ENCODE measurements at places on chromosomes 4 and X.

GRCh38 chr4:122469457-122469856, 12.9 kb upstream of the IL2 start:
- no peak for DNase-seq

DNA sequence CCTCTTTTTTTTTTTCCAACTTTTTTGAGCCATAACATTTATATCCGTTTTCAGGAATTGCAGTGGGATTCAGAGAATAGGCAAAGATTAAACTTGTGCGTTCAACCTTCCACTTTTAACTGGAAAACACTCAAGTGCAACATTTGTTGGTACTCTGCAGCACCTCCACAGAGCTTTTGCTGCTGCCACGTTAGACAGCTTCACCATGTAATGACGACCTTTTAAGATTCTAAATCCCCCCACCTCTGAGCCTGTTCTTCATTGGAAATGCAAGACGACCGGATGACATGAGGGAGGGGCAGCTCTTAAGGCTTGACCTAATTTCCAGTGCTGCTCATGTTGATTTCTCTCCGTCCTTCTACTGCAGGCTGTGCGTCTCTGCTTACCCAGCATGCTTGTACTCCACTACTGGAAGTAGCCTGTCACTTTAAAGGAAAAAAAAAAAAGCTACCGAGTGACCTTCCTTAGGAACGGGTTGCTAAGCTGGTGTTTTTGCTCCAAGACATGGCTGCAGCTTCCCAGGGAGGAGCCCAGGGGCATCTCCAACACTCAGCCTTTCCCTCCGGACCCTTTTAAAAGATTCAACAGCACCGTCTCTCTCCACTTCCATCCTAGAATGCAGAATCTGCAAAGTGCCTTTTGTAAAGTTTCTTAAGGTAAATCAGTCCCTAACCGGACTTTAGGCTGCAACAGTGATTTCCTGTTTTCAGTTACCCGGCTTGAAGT, at the start of gene CC2D2A:
Gene CC2D2A, plus strand, starts transcription at position 481 of the 726 bp plus-strand sequence. CDS start 6,051 bp downstream, outside the sequence.
- DNase-seq: no peak

GRCh38 chr4:2469192-2469984, 482 bp downstream of the RNF4 start:
- DNase-seq: no peak

DNA sequence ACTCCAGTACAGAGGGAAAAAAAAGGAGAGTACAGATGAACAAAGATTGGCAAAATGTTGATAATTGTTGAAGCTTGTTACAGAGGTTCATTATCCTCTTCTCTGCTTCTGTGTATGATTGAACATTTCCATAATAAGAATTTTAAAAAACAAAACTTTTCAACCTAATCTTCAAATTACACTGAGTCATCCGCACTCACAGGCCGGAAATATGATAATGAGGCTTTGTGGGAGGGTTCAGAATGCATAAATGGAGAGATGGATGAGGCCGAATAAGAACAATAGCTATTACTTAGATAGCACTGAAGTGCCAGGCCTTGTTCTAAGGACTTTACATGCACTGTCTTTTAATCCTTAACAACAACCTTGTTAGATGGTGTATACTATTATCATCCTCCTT, 4.6 kb upstream of the ERCC6L start:
- DNase-seq: no peak

GRCh38 chrX:117969328-117969727, 147.3 kb downstream of the KLHL13 start:
- no peak for DNase-seq

GRCh38 chr4:186725469-186726425, 2.1 kb upstream of the FAT1 start:
- DNase-seq: no peak

GRCh38 chr4:156401371-156401770, 447.7 kb upstream of the CTSO start:
- no peak for DNase-seq

DNA sequence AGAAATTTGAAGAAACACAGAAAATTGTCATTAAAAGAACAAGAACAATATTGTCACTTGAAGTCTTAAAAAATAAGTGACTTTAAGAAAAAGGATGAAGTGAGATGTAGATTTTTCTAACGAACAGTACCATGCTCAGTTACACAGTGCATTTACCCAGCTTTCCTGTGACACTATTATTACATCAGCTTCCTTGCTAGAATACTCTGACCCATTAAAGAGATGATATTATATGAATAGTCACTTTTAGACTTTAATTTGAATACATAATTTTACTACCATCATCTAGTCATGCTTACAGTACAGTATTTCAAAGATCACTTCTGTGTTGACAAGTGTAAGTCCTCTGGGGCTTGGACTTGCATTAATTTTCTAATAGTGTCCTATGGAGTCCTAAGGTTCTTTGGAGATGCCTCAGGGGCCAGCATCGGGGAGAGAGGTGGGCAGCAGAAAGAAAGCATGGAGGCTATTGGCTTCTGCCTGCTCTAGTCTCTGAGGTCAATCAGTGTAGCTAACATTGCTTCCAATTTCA, 10.7 kb downstream of the COL25A1 start:
- DNase-seq: no peak

DNA sequence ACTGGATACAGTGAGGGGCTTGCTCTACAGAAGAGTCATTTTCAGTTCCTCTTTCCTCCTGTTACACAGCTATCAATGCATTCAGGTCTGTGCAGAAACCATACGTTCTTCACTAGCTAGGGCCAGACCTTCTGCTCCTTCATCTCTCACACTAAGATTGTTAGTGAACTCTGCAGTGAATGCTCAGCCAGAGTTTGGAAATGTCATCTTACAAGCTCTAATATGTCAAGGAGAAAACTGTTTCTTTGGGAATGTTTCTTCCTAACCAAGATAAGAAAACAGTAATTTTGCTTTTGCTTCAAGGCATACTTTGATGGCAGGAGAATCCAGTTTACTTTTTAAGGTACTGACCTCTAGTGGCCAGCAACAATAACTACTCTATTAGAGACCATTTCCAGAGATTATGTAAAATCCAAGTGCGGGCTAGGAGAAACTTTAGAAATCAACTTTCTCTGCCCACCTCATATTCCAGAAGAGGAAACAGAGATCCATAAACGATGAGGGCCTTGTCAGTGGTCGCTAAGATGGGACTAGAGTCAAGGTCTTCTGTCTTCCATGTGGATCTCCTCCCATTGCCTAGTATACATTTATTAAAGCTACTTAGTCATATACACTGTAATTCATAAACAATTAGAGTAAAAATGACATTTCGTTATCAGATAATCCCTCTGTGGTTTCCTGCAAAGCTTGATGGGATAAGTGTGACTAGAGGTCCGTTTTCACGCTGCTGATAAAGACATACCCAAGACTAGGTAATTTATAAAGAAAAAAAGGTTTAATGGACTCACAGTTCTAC, 12.1 kb upstream of the CC2D2A start:
- no peak for DNase-seq

DNA sequence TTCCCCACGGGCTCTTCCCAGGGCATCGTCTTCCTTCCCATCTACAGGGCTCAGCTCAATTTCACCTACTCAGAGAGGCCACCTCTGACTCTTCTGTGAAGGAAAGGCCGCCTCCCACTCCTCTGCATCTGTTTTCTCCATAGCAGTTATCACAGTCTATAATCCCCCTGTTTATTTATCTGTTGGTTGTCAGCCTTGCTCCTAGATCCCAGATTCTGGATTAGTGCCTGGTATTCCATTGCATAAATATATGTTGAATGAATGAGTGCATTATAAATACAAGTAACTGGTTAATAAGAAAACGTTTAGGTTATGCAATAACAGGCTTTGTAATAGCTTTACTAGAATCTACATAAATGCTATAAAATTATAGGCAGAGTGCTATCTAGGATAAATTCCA, 52.9 kb downstream of the NSG1 start:
- no peak for DNase-seq

- DNase-seq: no peak
Measured at GRCh38 chr4:164287173-164287572, 466.8 kb upstream of the SMIM31 start.

- DNase-seq: no peak
Measured at GRCh38 chrX:31572360-31572759, 500.5 kb upstream of the FTHL17 start.

DNA sequence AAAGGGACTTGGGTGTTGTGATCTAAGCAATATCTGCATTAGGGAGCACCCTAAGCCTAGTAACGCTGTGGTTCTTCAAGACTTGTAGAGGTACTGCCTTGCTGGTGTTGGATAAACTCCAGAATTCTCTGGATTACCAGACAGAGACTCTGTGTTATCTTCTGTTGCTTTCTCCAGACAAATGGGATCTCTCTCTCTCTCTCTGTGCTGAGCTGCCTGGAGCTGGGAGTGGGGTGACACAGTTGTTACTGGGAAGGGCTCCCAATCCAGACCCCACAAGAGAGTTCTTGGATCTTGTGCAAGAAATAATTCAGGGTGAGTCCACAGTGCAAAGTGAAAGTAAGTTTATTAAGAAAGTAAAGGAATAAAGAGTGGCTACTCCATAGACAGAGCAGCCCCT, 48.8 kb downstream of the MCUB start:
- DNase-seq: no peak

DNA sequence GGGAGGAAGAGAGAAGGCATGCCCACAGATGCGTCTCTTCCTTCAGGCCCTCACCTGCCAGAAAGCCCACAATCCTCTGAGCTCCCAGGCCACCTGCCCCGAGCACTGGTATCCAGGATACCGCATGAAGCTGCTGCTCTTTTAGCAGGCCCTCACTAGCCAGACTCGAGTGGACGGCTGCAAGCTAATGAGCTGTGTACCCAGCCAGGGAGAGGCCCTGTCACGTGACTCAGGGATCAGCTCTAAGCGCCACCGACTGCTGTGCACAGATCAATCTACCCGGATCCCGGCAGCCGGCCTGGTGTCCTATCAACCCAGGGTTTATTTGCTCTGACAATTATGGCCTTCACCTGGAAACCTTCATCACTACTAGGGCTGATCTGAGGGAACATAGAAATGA, 39.0 kb downstream of the BCOR start:
- no peak for DNase-seq

DNA sequence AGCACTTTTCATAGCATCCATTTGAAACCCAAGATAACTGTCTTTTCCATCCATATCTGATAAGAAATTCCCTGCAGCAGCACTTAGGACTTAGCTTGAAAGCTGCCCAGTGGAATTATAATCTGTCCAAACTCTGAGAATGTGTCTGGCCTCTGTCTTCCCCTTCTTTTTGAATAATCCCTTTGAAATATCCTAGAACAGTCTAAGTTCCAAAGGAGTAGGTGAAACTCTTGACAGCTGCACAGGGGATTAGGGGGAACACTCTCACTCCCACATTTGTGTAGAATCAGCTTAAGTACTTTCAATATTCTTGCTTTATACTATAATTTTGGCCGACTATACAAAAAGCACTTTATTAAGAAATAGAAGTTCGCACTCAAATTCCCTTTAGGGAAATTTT, 157.7 kb downstream of the PAPSS1 start:
- DNase-seq: no peak

- no peak for DNase-seq
Measured at GRCh38 chrX:16039363-16039762, 84.0 kb upstream of the GRPR start.

GRCh38 chr4:72770708-72771107, 201.7 kb upstream of the ADAMTS3 start:
- no peak for DNase-seq

GRCh38 chr4:87659247-87659931, 9.3 kb downstream of the DMP1 start:
- DNase-seq: no peak

GRCh38 chr4:89904524-89904923, 9.9 kb downstream of the MMRN1 start:
- DNase-seq: no peak

GRCh38 chr4:124227981-124228380, 484.6 kb downstream of the ANKRD50 start:
- no peak for DNase-seq

DNA sequence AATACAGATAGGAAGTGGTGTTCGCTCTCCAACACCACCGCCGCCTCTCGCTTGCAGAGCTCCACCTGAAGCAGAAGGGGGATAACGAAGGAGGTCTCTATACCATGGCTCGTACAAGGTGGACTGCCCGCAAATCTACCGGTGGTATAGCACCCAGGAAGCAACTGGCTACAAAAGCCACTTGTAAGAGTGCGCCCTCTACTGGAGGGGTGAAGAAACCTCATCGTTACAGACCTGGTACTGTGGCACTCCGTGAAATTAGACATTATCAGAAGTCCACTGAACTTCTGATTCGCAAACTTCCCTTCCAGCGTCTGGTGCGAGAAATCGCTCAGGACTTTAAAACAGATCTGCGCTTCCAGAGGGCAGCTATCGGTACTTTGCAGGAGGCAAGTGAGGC, 5.2 kb upstream of the BMP15 start:
- no peak for DNase-seq

- DNase-seq: no peak
Measured at GRCh38 chr4:13865871-13866669, 238.5 kb upstream of the BOD1L1 start.

DNA sequence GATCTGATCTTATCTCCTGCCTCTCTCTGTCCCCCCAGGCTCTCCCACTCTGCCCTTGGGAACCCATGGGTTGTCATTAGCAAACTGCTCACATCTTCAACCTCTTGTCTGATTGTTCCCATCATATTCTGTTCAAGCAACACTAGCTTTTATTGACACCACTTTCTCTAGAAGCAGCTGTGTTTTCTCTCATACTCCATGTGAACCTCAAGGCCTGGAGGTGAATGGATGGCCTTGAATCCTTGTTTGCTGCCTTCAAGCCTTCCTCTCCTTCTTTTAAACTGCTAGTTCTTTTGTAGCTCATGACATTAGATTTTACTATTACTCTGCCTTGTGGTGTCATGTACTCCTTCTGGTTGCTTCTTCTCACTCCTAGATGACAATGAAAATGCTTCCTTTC, 149.5 kb upstream of the WDFY3 start:
- DNase-seq: no peak

DNA sequence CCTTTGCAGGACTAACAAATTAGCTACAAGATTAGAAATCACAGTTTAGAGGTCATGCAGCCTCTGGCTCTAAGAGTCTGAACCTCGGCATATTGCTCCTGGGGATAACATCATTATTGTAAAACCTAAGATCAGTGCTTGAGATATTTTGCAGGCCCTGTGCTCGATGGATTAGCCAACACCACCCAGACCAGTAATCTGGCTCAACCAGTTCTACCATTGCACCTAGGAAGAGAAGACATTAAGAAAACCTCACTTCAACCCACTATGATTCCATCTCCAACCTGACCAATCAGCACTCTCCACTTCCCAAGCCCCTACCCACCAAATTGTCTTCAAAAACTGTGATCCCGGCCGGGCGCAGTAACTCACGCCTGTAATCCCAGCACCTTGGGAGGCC, 43.6 kb downstream of the WFS1 start:
- DNase-seq: no peak

GRCh38 chr4:170089668-170090351, at the start of gene AADAT:
Gene AADAT (minus strand): TSS chr4:170089956. CDS start chr4:170089690, 266 bp downstream.
- no peak for DNase-seq

- no peak for DNase-seq
Measured at GRCh38 chr4:110793890-110794554, 171.1 kb upstream of the PITX2 start.

- DNase-seq: no peak
Measured at GRCh38 chrX:31266203-31267076, 194.6 kb upstream of the FTHL17 start.

- no peak for DNase-seq
Measured at GRCh38 chr4:47154816-47155370, 123.5 kb downstream of the GABRB1 start.

- DNase-seq: no peak
Measured at GRCh38 chr4:26529479-26529878, 39.2 kb upstream of the CCKAR start.
